Stimulated activated CD4-positive, alpha-beta T cell treated with anti-CD3 and anti-CD28 coated beads, Interleukin-15, amount 100 ng/mL, for 1 hour (primary cell): ENCODE measurements at places on chromosomes 6 and 20.

DNA sequence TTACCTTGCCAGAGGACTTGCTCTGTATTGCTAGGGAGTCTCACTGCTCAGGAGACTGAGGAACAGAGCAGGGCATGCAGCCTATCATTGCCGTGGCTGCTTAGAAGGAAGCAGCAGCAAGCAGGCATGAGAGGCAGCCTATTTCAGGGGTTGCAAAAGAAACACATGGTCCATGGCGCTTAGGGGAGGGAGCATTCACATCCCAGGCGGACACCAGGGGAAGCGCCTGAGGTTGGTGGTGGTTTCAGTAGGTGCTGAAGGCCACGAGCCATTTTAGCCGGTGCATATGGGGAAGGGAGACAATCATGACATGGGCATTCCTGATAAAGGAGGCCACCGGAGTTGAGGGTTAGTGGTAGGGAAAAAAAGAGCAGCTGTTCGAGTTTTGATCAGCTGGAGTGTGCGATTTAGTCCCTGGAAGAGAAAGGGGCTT is 20.9 kb downstream of the FARS2 start:
- DNase-seq, result no peak

DNA sequence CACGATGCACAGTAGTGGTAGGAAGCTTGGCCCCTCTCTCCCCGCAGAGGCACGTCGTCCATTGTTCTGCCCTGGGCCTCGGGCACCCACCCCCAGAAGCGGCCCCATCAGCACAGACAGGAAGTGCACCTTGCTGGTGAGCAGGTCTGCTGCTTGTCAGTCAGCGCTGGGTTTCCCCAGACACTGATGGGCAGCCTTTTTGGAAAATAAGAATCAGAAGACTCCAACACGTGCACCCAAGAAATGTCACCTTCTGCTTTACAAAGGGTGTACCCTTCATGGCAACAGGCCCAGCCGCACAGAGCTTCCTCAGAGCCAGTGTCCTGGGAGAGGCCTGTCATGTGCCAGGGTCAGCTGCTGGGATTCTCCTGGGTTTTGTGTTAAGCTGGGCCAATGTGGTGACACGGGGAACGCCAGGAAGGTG is 34.7 kb upstream of the IRF4 start:
- no peak for DNase-seq

GRCh38 chr6:112464901-112465665 is 118.0 kb downstream of the RFPL4B start:
- no peak for DNase-seq

GRCh38 chr6:139250296-139251044 is 41.3 kb downstream of the TXLNB start:
- peak; percentile 26 for DNase-seq

GRCh38 chr20:44540834-44541233 is 19.0 kb upstream of the SERINC3 start:
- no peak for DNase-seq

DNA sequence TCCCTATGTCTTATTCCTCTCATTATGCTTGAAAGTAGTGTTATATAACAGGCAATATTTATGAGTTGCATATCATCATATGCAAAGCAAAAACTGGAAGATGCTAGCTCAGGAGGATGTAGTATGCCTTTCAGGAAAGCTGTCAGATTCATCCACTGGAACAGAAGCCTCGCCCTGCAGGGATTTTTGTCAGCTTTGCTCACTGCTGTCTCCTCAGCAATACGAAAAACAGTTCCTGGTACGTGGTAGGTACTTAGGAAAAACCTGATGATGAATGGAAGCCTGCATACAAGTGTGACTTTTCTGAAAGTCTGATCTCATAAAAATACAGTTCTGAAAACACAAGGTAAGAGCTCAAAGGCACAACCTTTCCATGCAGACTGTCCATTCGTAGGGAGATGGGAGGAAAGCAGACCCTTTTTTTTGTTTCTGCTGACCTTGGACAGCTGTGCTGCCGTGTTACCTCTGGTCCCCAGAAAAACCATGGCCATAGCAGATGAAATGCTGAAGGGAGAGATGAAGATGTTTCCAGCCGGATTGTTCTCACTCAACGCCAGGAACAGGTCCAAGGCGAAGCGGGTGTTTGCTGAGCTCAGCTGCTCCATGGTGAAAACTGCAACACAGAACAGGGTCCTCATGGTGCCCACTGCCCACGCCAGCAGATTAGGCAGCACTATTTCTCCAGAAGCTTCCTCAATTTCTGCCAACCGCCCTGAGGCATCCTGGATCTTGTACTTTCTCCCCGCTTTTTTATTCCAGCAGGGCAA is 1.5 kb downstream of the SERPINB1 start:
- DNase-seq, result no peak

DNA sequence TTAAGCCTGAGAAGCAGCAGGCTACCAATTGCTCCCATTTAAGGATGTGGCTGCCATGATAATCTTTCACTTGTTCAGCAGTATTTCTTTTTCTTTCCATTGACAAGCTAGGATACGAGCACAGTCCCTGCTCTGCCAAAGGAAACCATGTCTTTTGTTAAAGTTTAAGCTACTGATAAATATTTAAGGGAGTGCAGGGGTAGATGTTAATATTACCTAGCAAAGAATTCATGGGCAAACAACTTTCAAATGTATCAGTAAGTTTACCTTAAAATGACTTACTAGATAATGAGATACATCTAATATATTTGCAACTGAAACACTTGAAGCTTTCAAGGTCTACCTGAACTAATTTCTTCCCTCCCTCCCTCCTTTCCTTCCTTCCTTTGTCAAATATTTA is 77.3 kb downstream of the OPN5 start:
- no peak for DNase-seq

- DNase-seq, result no peak
Observed at GRCh38 chr20:40970218-40970617, 58.4 kb upstream of the TOP1 start.

GRCh38 chr6:152669895-152670294 is 27.8 kb upstream of the MYCT1 start:
- no peak for DNase-seq

- DNase-seq, result no peak
Observed at GRCh38 chr6:138157986-138158638, 3.6 kb upstream of the ARFGEF3 start.

DNA sequence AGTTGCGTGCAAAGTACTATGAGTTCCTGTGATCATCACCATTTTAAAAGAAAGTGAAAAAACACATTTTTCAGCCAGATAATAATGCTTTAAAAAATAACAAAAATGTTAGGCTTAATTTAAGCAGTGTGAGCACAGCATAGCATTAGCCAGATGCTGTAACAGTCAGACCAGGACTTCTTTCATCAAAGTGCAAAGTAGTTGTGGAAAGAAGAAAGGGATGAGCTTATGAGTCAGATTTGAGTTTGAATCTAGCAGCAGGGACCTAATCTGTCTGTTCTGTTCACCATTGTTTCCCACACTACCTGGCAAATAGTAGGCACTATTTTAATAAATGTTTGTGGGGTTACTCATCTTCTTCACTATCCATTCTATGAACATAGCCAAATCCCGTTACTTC is 70.1 kb downstream of the KLHL32 start:
- no peak for DNase-seq

GRCh38 chr6:29112135-29112534 is 4.3 kb downstream of the OR2J3 start:
- DNase-seq, result no peak

- DNase-seq, result peak; percentile 71
Observed at GRCh38 chr6:3251462-3252314, 7.1 kb upstream of the PSMG4 start.

DNA sequence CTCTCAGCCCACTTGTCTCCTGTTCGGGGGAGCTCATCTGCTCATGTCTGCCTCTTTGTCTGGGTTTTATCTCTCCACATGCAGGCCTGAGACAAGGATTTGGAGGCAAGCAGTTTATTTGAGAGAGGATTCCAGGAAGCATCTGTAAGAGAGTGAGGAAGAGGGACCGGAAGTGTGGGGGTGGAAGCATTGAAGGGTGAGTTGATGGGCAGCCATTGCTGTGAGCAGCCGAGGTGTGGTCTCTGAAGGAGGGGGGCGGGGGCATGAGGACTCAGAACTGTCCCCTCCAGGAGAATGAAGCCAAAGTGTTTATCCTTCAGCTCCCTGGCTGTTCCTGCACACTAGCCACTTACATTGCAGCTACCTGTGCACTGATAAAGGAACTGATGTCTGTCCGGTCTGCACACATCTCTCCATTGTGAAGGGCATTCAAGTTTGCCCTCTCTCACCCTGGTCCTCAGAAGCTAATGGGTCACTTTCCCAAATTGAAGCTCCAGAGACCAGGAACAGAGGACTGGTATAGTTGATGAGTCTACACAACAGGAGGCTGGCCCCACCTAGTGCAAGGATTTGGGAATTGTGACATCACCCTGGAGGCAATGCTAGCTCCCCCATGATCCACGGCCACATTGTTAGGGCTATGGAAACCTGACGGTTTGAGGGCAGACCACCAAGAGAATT is 100.5 kb upstream of the FOXA2 start:
- DNase-seq, result no peak

DNA sequence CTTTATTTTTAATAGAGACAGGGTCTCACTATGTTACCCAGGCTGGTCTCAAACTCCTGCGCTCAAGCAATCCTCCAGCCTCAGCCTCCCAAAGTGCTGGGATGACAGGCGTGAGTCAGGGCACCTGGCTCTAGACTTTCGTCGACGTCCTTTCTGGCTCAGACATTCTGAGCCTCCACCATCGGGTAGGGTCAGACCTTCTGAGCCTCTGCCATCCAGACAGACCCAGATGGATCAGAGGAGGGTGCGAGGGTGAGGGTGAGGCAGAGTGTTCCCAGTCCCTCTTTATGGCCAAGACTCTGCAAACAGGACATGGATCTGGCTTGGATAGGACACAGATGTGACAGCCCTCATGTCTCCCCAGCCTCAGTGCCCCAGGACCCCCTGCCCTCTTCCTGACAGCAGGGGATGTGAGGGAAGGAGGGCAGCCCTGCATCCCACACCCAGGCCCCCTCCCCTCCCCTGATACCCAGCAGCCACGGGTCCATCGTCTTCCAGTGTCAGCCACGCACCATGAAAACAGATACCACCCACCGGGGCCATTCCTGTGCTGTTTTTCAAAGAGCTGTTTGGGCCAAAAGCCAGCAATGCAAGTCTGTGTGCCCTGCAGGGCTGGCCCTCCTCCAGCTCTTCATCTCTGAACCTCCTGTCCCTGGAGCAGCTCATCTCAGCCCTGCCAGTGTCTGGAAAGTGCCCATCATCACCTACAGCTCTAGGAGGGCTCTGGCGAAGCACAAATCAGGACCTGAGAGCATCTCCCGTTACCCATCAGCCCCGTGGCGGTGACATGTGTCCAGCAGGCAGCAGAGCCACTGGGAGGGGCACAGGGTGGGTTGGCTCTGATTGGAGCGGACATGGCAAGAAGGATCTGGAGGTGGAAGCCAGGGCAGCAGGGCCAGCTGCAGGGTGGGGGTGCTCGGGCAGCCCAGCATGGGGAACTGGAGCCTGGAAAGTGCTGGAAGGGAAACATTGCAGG is 208.4 kb downstream of the PREX1 start:
- no peak for DNase-seq

- DNase-seq, result no peak
Observed at GRCh38 chr6:100099189-100100074, 105.4 kb upstream of the MCHR2 start.

DNA sequence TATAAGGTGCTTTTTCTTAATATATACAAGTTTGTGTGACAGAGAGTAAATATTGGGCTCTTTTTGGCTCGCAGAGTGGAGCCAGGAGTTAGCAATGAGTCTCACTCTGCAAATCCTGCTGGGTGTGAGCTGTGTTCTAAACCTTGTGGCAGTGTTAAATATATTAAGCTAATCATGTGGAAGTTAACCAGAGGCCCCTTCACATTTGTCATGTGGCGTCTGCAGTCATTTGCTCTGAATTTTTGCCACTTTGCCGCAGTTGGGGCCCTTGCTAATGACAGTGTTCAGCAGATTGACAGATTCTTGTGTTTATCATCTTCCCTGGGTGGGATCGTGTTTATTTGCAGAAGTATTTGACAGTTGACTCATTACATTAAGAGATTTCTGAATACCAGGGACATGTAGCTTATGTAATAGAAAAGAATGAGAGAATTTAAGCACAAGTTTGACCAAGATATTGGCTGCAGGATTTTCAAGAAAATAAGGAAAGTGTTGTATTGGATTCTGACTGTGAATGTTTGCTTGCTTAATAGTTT is 37.9 kb downstream of the SPATA2 start:
- no peak for DNase-seq

DNA sequence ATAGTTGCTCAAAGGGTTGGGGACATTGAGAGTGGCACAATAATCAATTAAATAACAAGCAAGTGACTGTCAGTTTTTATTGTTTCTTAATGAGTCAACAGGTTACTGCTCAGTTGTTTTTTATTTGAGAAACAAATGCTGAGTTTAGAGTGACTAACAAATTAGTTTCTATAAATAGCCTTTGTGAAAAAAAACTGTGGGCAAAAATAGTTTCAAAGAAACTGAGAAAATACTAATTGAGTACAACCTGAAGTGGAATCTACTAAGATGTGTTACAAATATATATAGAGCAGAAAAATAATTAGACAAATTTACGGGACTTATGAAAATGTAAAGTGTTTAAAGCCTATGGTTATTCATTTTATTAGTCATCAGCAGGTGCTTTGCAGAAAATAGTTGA is 22.3 kb downstream of the BEND6 start:
- DNase-seq, result no peak

- no peak for DNase-seq
Observed at GRCh38 chr20:61801857-61802442, 263.7 kb downstream of the TAF4 start.

DNA sequence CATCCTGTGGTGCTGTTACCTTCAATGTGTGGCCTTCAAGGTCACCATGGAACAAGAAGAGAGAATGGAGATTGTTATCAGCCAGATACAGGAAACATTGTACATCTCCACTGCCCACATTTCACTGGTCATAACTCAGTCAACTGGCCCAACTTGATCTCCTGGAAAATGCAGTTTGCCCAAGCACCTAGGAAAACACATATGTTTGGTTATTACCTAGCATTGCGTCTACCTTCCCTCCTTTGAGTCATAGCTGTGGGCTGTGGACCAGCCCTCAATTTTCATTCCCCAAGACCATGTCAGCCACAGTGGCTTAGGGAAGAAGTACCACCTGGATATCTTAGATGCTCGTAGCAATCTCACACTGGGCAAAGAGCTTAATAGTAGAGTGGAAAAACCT is 513.4 kb downstream of the KIF16B start:
- no peak for DNase-seq

GRCh38 chr6:166206510-166207283 is 39.0 kb upstream of the TBXT start:
- DNase-seq, result no peak
